ENCODE measurements at places on chromosomes 3 and 15.

DNA sequence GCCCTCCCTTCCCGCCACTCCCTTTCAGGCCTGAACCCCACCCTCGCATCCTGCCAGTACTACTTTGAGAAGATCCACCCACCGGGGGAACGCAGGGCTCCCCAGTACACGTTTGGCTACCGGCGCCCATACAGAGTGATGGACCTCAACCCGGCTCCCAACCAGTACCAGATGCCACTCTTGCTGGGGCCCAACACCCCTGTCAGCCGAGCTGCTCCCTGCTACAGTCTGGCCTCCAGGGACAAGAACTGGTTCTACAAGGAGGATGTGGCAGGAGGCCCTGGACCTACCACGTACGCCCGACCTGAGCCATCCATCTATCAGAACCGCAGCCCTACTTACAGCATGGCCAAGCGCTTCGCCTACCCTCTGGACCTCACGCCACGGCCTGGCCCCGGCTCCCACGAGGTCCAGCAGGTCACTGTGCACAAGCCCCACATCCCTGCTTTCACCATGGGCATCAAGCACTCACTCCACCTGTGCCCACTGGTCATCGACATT, 14.4 kb upstream of the CSPG4 start:
- DNase-seq, result no peak

- peak; percentile 8 for DNase-seq
These were observed 7.1 kb upstream of the FMN1 start for GRCh38 chr15:33201491-33202231.

- peak; percentile 2 for DNase-seq
These were observed 93.1 kb downstream of the TBC1D2B start for GRCh38 chr15:77984446-77984861.

DNA sequence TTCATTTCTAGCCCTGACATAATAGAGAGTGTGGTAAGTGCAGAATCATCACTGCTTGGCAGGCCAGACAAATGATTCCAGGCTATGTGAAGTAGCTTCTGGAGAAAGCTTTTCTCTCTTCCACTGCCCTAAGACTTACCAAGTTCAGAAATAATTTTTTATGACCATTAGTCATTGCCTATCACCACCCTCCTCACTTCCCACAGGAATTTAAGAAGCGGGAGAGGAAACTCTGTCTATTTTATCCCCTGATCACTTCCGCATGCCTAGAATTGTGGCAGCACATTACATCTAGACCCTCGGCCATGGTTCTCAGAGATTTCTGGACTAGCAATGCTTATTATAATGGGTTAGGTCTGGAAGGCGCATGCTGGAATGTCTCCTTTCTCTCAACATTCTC, 397.8 kb upstream of the NR2F2 start:
- no peak for DNase-seq

DNA sequence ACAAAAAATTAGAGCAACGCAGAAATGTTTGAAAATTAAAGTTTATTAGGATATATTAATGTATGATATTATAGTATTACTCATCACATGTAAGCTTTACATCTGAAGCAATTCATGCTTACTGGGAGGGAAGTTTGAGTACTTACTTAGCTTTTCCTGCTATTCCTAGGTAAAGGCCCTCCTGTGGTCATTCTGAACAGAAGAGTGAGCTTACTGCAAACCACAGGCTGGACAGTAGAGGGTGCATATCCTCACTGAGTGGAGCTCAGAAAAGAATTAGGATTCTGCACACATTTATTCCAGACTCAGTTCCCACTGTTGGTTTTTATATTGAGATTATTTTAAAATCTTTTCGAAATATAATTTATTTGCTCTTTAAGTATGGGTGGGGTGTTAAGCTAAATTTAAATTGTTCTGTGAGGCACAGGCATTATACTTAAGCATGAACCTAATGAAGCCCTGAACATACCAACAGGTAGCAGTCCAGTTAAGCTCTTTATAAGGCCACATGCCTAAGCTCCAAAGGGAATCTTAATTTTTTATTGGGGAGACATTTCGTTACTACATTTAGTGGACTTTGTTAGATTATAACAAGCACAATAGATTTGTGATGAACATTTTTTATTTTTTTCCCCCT, 10.2 kb downstream of the MRPS22 start:
- peak; percentile 53 for DNase-seq

DNA sequence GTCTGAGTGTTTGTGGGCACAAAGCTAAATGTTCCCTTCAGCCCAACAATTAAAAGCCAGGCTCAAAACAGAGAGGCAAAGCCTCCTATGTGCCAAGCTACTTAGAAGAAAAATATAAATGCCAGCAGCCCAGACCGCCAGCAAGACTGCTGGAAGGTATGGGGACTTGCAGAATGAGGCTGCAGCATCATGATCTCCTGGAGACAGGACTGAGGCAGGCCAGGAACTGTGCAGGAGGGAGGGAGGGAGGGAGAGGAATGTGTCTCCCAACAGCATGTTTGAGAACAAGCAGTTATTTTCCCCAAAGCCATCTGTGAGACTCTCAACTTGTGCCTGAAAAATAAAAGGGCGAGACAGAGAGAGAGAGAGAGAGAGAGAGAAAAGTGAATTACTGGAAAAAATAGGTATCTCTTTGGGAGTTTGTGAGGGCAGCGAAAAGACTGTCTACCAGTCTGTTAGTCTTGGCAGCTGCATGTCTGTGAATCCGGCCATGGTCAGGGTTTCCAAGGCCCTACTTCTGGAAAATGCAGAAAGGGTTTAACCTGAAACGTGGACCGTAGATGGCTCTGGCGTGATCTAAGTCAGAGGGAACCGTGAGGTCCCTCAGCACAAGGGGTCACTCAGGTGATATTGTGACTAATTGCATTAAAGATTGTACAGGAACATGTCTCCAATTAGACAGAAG, 139.7 kb upstream of the COL8A1 start:
- no peak for DNase-seq

DNA sequence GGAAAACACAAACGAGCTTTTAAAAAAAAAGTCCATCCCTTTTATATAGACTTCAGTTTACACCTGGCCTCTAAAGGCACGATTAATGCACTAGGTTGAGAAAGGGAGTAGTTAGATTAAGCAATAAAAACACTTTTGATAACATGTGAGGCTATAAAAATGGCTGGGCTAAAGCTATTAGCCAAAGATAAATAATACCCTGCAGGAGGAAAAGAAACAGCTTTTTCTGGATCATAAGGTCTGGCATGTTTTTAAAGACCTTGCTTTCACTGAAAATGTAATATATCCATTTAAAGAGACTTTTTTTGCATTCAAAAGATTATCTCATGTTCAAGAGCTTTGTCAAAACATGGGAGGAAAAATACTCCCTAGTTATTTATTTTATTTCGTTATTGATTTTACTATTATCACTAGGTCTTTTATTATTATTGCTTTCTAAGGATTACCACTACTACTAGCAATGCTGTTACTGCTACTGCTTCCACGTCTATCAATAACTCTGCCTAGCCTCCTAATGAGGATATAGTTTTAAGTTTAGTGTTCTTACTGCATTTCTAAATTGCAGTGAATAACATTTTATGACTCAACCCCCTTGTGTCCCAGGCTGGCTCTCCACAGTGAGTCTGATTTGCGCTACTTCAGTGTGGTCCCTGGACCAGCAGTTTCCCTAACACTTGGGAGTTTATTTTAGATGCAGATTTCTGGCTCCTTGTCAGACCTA, 93.4 kb downstream of the THRB start:
- DNase-seq, result no peak

GRCh38 chr3:43273416-43273815, 12.9 kb upstream of the SNRK start:
- DNase-seq, result no peak

GRCh38 chr15:76514282-76514681, 177.7 kb downstream of the ISL2 start:
- DNase-seq, result no peak

GRCh38 chr15:72063186-72063585, 54.8 kb downstream of the MYO9A start:
- no peak for DNase-seq

DNA sequence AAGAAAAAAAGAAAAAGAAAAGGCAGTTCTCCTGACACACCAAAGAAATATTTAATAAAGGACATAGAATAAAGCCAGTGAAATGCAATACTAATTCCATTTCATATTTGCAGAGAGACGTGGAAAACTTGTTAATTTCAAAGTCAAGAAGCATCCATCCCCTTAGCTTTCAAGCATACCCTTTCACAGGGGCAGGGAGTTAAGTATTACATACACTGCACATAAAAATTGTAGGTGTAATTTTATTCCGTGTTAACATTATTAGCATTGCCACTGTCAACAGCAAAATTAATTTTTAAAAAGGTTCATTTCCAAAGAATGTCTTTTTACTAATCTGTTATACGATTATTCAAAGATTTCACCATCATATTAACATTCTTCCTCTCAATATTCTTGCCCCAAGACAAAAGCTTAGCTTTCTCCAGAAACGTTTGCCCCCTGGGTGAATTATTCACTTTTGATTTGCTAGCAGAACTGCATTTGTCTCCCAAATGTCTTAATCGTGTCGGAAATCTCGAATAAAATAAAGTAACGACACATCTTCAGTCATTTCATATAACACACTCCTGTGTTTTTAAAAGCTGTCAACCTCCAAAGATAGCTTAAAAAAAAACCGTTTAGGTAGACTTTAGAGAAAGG, 517.9 kb downstream of the MECOM start:
- DNase-seq, result no peak

- DNase-seq, result no peak
These were observed 412.1 kb downstream of the TBL1XR1 start for GRCh38 chr3:176785171-176785570.

- no peak for DNase-seq
These were observed 8.8 kb upstream of the B3GNT5 start for GRCh38 chr3:183244219-183244618.

DNA sequence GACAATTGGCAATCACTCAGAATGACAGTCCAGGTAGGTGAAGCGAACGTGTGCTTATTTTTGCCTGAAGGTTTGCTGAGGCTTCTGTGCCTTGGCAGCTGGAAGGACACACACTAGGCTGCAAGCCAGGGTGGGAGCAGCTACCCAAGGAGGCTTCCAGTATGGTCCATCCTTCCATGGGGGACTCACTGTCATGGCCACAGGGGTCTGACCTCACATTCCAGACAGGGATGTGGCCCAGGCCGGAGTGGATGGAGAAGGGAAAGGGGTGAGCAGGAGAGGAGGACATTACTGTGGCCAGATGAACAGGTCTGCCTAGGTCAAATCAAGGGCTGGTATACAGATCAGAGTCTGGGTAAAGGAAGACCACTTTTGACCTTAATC, 247.7 kb downstream of the ADAMTS17 start:
- DNase-seq, result no peak

- peak; percentile 46 for DNase-seq
These were observed 21.2 kb downstream of the IGSF10 start for GRCh38 chr3:151439652-151440125.

DNA sequence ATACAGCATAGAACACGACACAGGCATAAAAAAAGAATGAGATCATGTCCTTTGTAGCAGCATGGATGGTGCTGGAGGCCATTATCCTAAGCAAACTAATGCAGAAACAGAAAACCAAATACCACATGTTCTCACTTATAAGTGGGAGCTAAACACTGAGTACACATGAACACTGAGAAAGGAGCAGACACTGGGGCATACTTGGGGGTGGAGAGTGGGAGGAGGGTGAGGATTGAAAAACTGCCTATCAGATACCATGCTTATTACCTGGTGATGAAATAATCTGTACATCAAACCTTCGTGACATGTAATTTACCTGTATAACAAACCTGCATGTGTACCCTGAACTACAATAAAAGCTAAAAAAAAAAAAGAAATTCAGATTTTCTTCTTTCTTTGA, 100.4 kb downstream of the PPM1L start:
- DNase-seq, result no peak

GRCh38 chr15:89910891-89911626, 1.7 kb downstream of the ARPIN start:
- no peak for DNase-seq

- DNase-seq, result no peak
These were observed 42.6 kb upstream of the BNC1 start for GRCh38 chr15:83327041-83327440.
